ENCODE measurements at places on chromosomes 2 and 18. TPM values are rescaled to one million over a fixed set of nuclear protein-coding genes. Genes with fewer than 3 reads are reported as not detected.

DNA sequence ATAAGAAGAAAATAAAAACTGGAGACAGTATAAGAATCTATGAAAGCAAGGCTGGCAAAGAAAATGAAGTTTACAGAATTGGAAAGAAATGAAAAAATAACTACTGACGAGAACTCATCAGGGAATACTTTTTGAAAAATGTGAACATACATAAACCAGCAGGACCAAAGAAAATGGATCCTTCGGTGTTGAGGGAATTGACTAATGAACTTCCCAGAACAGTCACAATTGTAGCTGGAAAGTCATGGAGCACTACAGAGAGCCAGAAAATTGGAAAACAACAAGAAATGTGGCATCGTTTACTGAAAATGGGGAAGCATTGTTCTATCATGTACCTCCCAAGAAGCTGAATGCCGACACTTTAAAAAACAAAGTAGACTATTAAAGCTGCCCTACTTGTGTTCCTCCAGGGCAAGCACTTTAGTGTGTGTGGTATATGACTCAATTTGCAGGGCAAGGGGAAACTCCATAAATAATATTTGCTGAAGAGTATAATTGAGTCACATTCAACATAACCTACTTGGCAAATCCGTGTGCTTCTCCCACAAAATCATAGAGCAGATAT, 1221.6 kb upstream of the NRXN1 start:
- H3K4me1 ChIP-seq = no peaks in the 10 kb centered on the region
- DNase-seq = no peak
- no peak overlapping the region for H3K27ac ChIP-seq
- H3K27me3 ChIP-seq = no peaks in the 10 kb centered on the region
- H3K36me3 ChIP-seq = no peaks in the 10 kb centered on the region
- H3K4me3 ChIP-seq = no peak overlapping the region

GRCh38 chr2:52629531-52629930, 1138.1 kb upstream of the CHAC2 start:
- no peak overlapping the region for H3K27ac ChIP-seq
- no peaks in the 10 kb centered on the region for H3K27me3 ChIP-seq
- no peaks in the 10 kb centered on the region for H3K4me1 ChIP-seq
- H3K4me3 ChIP-seq = no peak overlapping the region
- DNase-seq = no peak
- H3K36me3 ChIP-seq = no peaks in the 10 kb centered on the region

The DOK6 gene
- total RNA-seq = 3.2 TPM

- no peaks in the 10 kb centered on the region for H3K36me3 ChIP-seq
- H3K4me3 ChIP-seq = no peak overlapping the region
- peaks cover 45% of the 10 kb centered on the region for H3K27me3 ChIP-seq
- H3K4me1 ChIP-seq = peaks cover 8% of the 10 kb centered on the region
Observed at GRCh38 chr2:236238751-236239150, 25.5 kb downstream of the ASB18 start.

The WDR75 gene
- 21.1 TPM for total RNA-seq

The RGPD4 gene
- total RNA-seq = not detected

GRCh38 chr2:234375176-234375880, 121.6 kb downstream of the ARL4C start:
- H3K27me3 ChIP-seq = no peaks in the 10 kb centered on the region
- no peaks in the 10 kb centered on the region for H3K4me1 ChIP-seq
- no peak overlapping the region for H3K4me3 ChIP-seq
- H3K27ac ChIP-seq = no peak overlapping the region
- H3K36me3 ChIP-seq = no peaks in the 10 kb centered on the region

DNA sequence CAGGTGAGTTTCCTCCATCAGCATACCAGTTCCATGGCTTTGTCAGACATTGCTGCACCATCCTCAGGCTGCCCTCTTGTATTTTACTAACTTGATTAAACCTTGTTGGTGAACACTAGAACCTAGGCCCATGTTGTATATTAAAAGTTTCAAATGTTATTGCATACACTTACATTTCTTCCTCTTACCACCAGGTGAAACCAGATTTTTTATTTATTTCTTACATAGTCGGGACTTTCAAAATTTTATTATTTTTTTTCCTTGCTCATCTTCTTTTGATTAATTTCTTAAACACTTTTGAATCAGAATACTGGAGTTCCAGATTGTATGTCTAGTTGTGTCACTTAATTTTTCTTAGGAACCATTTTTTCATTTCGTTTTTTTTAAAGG, 5.9 kb downstream of the CERS6 start:
- no peak for DNase-seq
- H3K27me3 ChIP-seq = no peaks in the 10 kb centered on the region
- no peaks in the 10 kb centered on the region for H3K36me3 ChIP-seq
- peaks cover 11% of the 10 kb centered on the region for H3K4me1 ChIP-seq
- no peak overlapping the region for H3K4me3 ChIP-seq
- no peak overlapping the region for H3K27ac ChIP-seq

- H3K27ac ChIP-seq = no peak overlapping the region
- H3K36me3 ChIP-seq = no peaks in the 10 kb centered on the region
- H3K4me3 ChIP-seq = no peak overlapping the region
- no peak for DNase-seq
- no peaks in the 10 kb centered on the region for H3K27me3 ChIP-seq
Observed at GRCh38 chr2:17800693-17801458, 15.4 kb upstream of the MSGN1 start.

The REV1 gene
- 50.7 TPM for total RNA-seq

DNA sequence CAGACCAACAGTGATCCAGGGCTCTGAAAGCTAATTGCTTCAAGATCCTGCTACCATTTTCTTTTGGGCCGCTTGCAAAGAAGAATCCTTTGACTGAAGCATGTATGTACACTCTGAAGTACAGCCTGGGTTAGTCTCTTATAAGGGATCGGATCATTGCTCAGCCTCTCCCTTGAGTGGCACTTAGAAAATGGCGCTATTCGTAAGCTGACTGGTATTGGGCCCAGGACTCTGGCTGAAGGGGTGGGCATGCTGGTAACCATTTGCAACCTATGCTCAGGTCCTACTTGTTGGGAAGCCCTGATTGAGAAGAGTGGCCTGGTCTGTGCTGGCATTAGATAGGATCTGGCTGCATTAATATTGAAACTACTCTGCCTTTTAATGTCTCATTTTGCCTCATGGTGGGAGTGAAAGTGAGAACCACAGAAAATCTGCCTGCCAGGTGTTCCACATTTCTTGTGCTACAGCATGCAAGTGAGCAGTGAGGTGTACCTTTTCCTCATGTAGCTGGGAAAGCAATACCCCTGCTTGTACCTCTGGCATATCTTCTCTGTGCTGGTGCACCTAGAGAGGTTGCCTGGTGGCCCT, 661 bp upstream of the MGAT5 start:
- no peaks in the 10 kb centered on the region for H3K27me3 ChIP-seq
- H3K4me1 ChIP-seq = peaks cover 37% of the 10 kb centered on the region
- no peak overlapping the region for H3K27ac ChIP-seq
- peaks cover 5% of the 10 kb centered on the region for H3K36me3 ChIP-seq

The CDH19 gene
- 1.2 TPM for total RNA-seq

The TEKT4 gene
- total RNA-seq = 3.4 TPM

GRCh38 chr2:138712212-138712979, 67.8 kb downstream of the NXPH2 start:
- peaks cover 5% of the 10 kb centered on the region for H3K4me1 ChIP-seq
- H3K27ac ChIP-seq = no peak overlapping the region
- no peak overlapping the region for H3K4me3 ChIP-seq
- H3K27me3 ChIP-seq = no peaks in the 10 kb centered on the region
- no peaks in the 10 kb centered on the region for H3K36me3 ChIP-seq

The DES gene
- 64.5 TPM for total RNA-seq

DNA sequence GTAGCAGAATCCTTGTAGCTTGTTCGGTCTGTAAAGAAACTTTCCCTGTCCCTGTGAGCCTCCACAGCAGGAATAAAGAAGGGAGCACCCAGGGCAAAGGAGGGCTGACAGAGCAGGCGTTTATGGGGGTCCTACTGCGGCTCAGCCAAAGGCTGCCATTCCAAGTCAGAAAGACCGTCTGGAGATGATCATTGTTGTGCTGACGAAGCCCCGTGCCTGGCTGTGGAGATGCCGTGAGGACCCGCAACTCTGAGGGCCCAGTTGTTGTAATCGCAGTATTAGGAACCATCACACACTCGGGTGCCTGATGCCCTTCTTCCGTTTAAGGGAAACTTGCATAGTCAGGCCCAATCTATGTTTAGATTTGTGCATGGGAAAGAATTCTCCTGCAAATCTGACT, 16.9 kb upstream of the VWA3B start:
- DNase-seq = no peak
- H3K4me1 ChIP-seq = no peaks in the 10 kb centered on the region
- H3K36me3 ChIP-seq = no peaks in the 10 kb centered on the region

- H3K4me1 ChIP-seq = no peaks in the 10 kb centered on the region
- H3K36me3 ChIP-seq = no peaks in the 10 kb centered on the region
- DNase-seq = no peak
- no peak overlapping the region for H3K27ac ChIP-seq
- H3K27me3 ChIP-seq = no peaks in the 10 kb centered on the region
Observed at GRCh38 chr2:211391189-211391567, 834.8 kb downstream of the CPS1 start.

DNA sequence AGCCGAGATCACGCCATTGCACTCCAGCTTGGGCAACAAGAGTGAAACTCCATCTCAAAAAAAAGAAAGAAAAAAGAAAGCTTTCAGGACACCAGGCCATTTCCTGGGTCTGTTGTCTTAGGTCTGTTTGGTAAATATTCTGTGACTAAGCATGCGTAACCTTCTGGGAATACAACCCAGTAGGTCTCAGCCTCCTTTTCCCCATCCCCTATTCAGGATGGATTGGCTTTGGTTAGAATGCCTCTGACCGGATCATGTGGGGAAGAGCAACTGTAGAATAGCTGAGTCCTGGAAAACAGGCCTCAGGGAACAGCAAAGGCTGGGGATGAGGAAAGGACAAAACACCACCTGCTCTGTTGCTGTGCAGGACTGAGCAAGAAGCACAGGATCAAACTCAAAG, 1.6 kb upstream of the PDCL3 start:
- peak overlapping the region; percentile 86 for H3K27ac ChIP-seq
- DNase-seq = no peak
- no peaks in the 10 kb centered on the region for H3K36me3 ChIP-seq
- no peaks in the 10 kb centered on the region for H3K27me3 ChIP-seq
- no peak overlapping the region for H3K4me3 ChIP-seq

The MOGAT1 gene
- 3.2 TPM for total RNA-seq

The ACADL gene
- 45.4 TPM for total RNA-seq

GRCh38 chr2:28322051-28322450, 70.6 kb upstream of the FOSL2 start:
- DNase-seq = no peak
- H3K4me1 ChIP-seq = peaks cover 9% of the 10 kb centered on the region
- no peak overlapping the region for H3K27ac ChIP-seq
- H3K36me3 ChIP-seq = no peaks in the 10 kb centered on the region
- H3K27me3 ChIP-seq = no peaks in the 10 kb centered on the region
- H3K4me3 ChIP-seq = no peak overlapping the region

DNA sequence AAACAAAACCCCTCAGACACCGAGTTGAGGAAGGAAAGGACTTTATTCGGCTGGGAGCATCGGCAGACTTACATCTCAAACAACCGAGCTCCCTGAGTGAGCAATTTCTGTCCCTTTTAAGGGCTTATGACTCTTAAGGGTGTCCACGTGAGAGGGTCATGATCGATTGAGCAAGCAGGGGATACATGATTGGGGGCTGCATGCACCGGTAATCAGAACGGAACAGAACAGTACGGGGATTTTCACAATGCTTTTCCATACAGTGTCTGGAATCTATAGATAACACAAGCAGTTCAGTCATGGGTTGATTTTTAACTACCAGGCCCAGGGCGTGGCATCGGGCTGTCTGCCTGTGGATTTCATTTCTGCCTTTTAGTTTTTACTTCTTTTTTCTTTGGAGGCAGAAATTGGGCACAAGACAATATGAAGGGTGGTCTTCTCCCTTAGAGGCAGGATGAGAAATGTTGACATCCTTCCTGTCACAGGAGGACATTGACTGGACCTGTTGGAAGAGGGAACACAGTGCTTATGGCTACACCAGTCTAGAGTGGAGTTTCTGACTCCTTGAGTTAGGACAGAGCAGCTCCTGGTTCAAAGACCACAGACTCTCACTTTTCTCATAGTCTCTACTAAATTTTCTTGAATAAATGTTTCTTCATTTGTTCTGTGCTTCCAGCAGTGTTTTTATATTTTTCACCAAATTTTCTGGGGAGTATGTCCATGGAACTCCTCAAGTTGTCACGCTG, 35.8 kb downstream of the SPOPL start:
- no peak overlapping the region for H3K4me3 ChIP-seq
- H3K27me3 ChIP-seq = no peaks in the 10 kb centered on the region
- H3K27ac ChIP-seq = no peak overlapping the region
- DNase-seq = no peak

GRCh38 chr18:23087352-23087751, 47.9 kb upstream of the CABLES1 start:
- H3K4me3 ChIP-seq = no peak overlapping the region
- no peaks in the 10 kb centered on the region for H3K36me3 ChIP-seq
- DNase-seq = no peak
- H3K4me1 ChIP-seq = peaks cover 4% of the 10 kb centered on the region

- no peaks in the 10 kb centered on the region for H3K4me1 ChIP-seq
- H3K36me3 ChIP-seq = no peaks in the 10 kb centered on the region
- no peak overlapping the region for H3K27ac ChIP-seq
Observed at GRCh38 chr2:180359522-180360282, 352.6 kb upstream of the CWC22 start.

DNA sequence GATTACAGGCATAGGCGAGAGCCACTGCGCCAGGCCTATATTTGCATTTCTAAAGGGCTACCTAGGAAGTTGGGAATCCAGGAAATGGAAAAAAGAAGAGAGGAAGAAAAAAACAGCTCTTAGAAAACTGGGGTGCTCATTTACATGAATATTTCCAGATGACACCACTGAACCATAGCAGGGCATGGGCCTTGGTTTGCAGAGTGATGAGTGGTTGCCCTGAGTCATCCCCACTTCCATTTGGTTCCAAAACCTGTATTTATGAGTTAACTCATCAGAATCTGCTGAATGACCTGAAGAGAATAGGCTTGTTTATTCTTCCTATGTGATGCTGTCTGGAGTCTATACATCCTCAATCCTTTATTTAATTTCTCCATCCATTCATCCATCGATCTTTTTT, 36.2 kb downstream of the EHD3 start:
- no peak overlapping the region for H3K27ac ChIP-seq
- DNase-seq = no peak
- H3K4me1 ChIP-seq = no peaks in the 10 kb centered on the region
- H3K27me3 ChIP-seq = no peaks in the 10 kb centered on the region
- no peak overlapping the region for H3K4me3 ChIP-seq

DNA sequence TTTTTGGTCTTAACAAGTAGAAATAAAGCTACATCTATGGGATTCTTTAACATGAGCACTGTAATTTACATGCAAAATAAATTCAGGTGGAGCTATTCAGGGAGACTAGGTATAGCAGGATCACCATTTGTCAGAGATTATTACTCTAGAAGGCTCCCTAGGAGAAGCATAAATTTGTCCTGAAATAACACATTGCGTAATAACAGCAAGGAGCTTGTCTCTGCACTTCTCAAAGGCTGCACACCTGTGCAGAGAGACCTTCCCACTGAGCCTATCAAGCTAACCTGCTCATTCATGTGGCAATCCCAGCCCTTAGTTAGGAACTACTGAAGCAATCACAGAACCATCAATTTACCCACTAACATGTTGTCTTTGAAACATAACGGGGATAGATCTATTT, 437.4 kb upstream of the MC4R start:
- no peak overlapping the region for H3K27ac ChIP-seq
- H3K4me1 ChIP-seq = no peaks in the 10 kb centered on the region
- no peak for DNase-seq
- H3K27me3 ChIP-seq = no peaks in the 10 kb centered on the region

GRCh38 chr18:69230204-69230603, 170.5 kb upstream of the DOK6 start:
- no peak overlapping the region for H3K4me3 ChIP-seq
- H3K4me1 ChIP-seq = no peaks in the 10 kb centered on the region
- no peak overlapping the region for H3K27ac ChIP-seq

GRCh38 chr2:101516823-101517690, 42.1 kb upstream of the RFX8 start:
- no peak overlapping the region for H3K27ac ChIP-seq
- H3K36me3 ChIP-seq = no peaks in the 10 kb centered on the region
- no peak overlapping the region for H3K4me3 ChIP-seq
- H3K4me1 ChIP-seq = peaks cover 32% of the 10 kb centered on the region

The LPIN1 gene
- total RNA-seq = 52.7 TPM
